ENCODE measurements at places on chromosomes 3 and 15.
A peak's percentile ranks its signal among the peaks of the same experiment; 100 is the strongest.

DNA sequence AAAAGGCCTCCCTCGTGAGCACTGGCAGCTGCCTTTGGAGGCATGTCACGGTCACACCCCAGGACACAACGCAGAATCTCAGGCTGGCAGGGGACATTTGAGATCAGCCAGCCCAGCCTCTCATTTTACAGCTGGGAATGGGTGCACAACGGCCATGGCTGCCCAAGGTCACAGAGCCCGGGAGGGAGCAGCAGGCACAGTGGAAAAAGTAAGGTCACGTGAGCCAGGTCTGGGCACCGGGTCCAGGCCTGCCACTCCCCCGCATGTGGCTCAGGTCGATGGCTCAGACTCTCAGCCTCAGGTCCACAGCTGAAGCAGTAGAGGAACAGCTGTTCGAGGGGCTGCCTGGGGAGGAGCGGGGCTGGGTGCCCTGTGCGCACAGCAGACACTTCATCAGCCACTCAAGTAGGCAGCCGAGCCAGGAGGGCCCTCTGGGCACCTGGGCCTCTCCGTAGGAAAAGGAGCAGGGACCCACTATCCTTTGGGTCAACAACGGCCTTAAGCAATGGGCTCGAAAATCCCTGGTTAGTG is 260.6 kb downstream of the GOLGA6L6 start:
- no peak for DNase-seq

- DNase-seq = no peak
These were observed 264.0 kb upstream of the DPH6 start for GRCh38 chr15:35810007-35810406.

DNA sequence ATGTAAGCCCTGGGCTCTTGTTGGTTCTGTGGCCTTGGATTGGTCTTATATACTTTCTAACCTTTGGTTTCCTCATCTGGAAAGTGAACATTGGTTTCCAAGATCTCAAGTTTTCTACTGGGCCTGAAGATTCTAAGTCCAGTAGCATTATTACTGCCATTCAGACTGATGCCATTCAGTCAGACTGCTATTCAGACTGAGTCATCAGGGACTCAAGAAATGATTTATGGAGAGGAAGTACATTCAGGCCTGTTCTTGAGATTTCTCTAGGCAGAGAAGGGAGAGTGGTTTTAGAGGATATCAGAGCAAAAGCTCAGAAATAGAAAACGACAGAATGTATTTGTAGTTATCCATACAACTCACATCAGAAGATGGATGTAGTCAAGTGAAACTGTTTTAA is 557.2 kb downstream of the NR2F2 start:
- DNase-seq = no peak

DNA sequence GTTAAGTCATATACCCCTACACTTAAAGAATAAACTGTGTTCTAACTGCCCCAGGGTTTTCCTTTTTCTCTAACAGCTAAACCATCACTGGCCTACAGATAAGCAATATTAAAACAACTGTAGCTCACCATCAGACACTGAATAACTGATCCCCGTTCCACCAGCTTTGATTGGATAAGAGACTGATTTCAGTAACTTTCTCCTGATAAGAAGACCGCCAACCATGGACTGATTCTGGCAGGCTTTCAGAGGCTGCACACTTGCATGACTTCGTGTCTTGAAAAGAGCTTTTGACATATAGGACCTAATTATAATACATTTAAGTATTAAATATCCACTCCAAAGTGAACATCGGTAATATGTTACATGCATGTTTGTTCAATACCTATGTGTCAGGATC is 15.3 kb upstream of the CEP97 start:
- DNase-seq = no peak

DNA sequence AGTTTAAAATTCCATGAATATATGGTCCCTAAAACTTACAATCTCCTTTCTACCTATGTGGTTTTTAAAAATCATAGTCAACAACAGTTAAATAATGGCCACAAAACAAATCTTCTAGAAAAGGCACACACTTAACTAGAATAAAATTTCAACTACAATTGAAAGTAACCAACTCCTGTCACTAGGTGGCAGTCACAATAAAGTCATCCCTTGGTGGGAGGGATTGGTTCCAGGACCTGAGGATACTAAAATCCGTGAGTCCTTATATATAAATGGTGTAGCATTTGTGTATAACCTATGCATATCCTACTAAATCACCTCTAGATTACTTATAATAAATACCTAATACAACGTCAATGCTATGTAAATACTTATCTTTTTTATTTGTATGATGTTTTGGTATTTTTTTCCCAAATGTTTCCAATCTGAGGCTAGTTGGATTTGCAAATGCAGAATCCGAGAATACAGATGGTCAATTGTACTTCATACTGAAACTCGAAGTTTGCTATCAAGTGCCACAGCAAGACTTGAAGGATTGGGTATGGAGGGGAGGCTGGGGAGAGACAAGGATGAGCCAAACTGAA is 172.6 kb downstream of the FMN1 start:
- DNase-seq = no peak

DNA sequence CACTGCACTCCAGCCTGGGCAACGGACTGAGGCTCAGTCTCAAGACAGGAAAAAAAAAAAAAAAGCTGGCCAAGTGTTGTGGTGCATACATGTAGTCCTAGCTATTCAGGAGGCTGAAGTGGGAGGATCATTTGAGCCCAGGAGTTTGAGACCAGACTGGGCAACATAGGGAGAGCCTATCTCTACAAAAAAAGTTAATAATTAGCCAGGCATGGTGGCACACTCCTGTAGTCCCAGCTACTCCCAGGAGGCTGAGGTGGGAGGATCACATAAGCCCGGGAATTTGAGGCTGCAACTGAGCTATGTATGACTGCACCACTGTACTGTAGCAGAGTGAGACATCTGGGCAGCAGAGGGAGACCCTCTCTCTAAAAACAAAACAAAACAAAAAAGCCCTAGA is 58.9 kb downstream of the RBPMS2 start:
- DNase-seq = no peak

DNA sequence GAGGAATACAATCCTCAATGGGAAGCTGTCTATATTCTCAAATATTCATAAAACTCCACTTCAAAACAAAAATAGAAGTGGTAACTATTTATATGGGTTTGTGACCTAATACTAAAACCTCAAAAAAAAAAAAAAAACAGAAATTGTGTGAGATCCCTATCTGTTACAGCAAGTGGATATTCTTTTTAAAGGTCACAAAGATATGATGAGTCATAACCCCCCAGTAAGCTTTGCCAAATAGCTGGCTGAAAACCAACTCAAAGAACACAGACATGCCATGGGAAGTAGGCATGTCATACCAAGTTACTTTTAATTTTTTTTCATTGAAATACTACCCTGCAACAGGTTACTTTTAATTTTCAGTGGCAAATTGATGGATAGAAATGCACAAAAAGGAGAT is 62.5 kb downstream of the CBLB start:
- DNase-seq = no peak

DNA sequence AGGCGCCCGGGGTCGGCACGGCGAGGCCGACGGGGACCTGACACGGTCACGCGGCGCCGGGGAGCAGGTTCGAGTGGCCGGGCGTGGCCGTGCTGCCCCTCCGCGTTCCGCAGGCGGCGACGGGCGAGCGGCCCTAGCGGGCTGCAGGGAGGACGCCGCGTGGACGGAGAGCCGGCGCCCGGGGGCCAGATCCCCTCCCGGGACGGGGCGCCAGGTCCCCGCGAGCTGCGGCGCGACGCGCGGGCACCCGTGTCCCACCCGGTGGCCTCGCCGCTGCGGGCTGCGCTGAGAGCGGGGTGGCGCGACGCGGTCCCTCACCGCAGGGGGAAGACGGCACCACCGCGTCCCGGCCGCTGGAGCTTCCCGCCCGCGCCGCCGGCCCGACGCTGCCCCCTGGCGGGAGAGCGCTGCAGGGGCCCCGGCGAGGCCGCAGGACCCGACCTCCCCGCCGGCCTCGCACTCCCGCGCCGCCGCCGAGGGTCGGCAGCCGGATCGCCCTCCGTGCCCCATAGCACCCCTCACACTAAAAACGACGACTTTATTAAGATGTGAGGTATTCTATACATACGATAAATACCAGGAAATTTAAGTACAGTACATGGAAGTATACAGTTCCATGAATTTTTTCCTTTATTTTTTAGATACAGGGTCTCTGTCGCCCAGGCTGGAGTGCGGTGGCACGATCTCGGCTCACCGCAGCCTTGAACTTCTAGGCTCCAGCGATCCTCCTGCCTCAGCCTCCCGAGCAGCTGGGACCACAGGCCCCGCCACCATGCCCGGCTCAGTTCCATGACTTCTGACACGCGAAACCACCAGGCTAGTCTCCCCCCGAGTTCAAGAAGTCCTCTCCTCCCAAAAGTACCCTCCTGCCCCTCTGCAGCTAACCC is 1.3 kb upstream of the PIGZ start:
- peak; percentile 29 for DNase-seq

- no peak for DNase-seq
These were observed 861.4 kb upstream of the NECTIN3 start for GRCh38 chr3:110210086-110210660.
